ENCODE measurements at places on chromosomes 7 and 10.

DNA sequence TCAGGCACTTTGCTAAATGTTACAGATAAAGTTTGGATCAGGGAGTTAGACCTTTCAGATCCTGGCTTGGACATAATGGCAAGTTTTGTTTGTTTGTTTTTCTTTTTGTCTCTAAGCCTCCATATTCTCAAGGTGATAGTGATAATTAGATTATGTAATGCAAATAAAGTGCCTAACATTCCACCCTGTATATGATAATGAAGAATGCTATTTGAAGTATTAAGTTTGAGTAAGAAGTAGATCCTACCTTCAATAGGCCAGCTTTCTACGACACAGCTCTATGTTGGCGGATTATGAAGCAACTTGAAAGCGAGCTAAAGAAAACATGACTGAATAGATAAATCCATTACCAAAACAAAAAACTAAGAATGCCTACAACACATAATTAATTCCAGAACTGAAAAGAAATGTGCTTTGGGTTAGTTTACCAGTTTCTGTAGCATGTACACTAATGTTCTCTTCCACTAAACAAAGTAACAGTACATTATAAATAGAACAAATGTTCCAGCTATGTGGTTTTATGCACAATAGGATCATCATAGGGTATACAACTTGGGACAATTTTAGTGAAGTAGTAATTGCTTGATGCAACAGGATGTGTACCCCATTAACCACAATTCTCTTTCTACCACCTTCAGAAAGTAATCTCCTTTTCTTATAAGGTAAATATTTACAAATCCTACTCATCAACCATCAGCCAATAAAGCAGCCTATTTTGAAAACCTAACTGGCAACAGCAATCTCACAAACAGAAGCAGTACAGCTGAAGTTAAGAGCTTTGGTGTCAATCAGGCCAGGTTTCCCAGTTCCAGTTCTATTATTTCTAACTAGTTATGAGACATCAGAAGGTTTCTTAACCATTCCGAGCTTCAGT is 1.5 kb downstream of the SEM1 start:
- no peak for DNase-seq

DNA sequence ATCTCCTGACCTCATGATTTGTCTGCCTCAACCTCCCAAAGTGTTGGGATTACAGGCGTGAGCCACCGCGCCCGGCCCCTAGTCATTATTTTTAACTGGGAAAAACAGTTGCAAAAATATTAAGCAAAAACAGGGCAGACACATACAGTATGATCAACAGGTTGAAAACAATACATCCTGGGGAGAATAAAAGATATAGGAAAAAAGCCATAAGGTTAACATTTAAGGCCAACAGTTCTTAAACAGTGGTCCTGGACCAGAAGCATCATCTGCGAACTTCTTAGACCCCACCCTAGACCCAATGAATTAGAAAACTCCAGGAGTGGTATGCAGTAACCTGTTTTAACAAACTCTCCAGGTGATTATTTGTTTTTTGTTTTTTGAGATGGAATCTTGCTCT is 6.5 kb downstream of the UBE2H start:
- no peak for DNase-seq

GRCh38 chr7:129958643-129959470 is 6.1 kb upstream of the UBE2H start:
- DNase-seq: no peak

DNA sequence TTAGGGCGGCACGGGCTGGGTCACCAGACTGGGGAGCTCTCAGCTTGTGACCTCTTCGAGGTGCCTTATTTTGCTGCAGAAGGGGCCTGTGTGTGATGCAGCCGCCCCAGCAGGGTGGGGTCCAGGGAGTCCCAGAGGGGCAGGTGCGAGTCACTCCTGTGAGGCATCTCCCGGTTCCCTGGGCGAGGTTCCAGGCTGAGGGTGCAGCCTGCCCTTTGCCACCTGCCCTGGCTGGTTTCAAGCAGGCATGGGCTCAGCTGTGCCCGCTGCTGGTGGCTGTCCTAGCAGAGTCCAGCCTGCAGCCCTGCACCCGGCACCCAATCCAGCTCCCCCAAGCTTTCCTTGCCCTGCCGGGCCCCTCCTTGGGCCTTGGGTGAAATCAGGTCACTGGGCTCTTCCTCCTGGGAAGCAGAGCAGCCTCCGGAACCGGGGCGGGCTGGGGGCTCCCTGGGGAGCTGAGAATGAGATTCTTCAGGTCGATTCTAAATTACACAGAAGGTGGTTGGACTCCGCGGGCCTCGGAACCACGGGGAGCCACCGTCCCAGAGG is 64.8 kb downstream of the PWWP2B start:
- no peak for DNase-seq
